ENCODE measurements at places on chromosomes 4 and X.

DNA sequence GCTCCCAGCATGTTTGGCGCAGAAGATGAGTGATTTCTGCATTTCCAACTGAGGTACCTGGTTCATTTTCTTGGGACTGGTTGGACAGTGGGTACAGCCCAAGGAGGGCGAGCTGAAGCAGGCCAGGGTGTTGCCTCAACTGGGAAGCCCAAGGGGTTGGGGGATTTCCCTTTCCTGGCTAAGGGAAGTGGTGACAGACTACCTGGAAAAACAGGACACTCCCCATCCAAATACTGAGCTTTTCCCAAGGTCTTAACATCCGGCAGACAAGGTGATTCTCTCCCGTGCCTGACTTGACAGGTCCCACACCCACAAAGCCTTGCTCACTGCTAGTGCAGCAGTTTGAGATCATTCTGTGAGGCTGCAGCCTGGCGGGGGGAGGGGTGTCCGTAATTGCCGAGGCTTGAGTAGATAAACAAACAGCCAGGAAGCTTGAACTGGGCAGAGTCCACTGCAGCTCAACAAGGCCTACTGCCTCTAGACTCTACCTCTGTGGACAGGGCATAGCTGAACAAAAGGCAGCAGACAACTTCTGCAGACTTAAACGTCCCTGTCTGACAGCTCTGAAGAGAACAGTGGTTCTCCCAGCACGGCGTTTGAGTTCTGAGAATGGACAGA is 307.7 kb upstream of the ARSJ start:
- DNase-seq, result no peak

GRCh38 chr4:134147941-134148340 is 53.6 kb downstream of the PABPC4L start:
- DNase-seq, result no peak

GRCh38 chrX:25337841-25338240 is 322.1 kb upstream of the ARX start:
- DNase-seq, result no peak

DNA sequence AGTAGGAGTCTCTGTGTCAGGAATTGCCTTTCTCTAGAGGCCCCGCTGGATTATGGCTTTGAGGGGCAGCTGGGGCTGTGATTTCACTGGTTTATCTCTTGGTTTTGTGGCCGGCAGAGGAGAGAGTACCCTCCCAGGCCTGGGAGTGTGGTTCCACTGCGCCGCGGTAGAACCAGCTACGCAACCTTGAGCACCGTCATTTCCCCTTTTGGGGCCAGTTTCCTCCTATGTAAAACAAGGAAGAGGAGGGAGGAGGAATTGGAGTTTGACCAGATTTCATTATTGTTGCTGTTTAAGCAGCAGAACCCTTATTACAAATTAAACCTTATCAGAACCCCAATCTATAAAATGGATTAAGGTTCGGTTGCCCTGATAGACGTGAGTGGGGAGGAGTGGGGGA is 4.4 kb downstream of the SOX3 start:
- no peak for DNase-seq

- DNase-seq, result no peak
These were observed 279.2 kb downstream of the NR3C2 start for GRCh38 chr4:148162991-148163390.

- no peak for DNase-seq
These were observed 24.2 kb downstream of the ATP5ME start for GRCh38 chr4:649751-650310.

Data from omental fat pad (tissue), 4 donors.